ENCODE measurements at places on chromosomes 16 and 17.

DNA sequence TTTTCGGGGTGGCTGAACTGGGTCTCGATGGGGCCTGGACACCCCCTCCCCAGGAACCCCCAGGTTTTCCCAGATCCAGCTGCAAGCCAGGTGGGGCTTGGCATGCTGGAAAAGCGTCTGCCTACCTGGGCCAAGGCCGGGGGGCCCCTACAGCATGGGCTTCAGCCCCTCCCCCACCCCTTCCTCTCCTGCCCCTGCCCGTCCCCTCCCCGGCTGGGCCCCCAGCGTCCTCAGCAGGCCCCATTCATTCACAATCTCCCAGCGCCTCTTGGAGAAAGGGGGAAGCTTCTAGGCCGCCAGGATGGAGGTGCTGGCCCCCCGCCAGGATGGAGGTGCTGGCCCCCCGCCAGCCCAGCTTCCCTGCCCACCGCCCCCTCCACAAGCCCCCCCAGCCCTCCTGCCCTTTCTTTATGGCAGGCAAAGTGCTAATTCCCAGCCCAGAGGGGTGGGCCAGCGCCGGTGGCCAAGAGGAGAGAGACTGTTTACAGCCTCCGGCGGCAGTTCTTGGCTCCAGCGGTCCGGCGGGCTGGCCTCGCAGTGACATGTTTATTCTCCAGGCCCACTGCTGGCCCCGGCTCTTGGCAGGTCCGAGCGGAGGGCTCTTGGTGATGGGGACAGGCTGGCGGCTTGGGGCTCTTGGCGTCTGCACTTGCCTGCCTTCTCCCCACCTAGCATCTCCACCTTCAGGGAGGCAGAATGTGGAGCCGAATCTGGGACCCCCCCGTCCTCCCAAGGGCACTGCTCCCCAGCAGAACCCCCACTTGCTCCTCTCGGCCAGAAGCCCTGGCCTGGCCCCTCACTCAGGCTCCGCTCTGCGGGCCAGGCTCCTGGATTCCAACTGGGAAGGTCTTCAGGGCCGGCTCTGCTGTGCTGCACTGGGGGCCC, 94.4 kb upstream of the CIBAR2 start:
- DNase-seq = no peak

- no peak for DNase-seq
These were observed 150.6 kb downstream of the RPTOR start for GRCh38 chr17:80694992-80695912.

GRCh38 chr17:56213031-56213430, 59.8 kb downstream of the ANKFN1 start:
- no peak for DNase-seq

GRCh38 chr16:64968539-64968938, 153.3 kb downstream of the CDH11 start:
- DNase-seq = no peak

- DNase-seq = no peak
These were observed 15.4 kb downstream of the ARL2BP start for GRCh38 chr16:57260294-57260929.

GRCh38 chr16:46658925-46659324, 30.1 kb downstream of the VPS35 start:
- no peak for DNase-seq

- no peak for DNase-seq
These were observed 12.6 kb downstream of the CA7 start for GRCh38 chr16:66856801-66857200.

DNA sequence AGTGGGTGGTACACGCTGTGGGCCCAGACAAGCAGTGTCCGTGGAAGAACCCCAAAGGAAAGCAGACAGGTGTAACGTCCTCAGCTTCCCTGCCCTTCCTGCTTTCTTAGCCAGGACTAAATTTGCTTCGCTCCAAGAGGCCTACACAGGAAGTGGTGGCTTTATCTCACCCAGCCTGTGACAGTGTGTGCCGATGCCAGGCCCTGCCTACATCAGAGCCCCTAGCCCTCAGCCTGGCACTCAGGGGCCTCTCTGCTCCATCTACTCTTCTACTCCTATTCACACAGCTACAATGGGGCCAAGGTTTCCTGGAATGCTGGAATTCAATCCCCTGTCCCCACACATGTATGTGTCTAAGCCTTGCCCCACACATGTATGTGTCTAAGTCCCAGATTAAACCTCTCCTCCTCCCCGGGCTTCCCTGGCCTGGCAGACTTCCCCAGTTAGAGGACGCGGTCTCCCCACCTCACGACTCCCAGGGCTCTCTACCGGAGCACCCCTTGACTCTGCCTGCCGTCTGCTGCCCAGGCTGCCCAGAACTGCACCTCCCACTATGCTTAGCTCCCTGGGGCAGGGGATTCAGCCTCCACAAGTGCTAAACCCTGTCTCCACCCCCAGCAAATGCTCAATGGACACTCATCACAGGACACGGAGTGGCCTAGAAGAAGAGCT, 8.2 kb downstream of the PGAP3 start:
- no peak for DNase-seq

DNA sequence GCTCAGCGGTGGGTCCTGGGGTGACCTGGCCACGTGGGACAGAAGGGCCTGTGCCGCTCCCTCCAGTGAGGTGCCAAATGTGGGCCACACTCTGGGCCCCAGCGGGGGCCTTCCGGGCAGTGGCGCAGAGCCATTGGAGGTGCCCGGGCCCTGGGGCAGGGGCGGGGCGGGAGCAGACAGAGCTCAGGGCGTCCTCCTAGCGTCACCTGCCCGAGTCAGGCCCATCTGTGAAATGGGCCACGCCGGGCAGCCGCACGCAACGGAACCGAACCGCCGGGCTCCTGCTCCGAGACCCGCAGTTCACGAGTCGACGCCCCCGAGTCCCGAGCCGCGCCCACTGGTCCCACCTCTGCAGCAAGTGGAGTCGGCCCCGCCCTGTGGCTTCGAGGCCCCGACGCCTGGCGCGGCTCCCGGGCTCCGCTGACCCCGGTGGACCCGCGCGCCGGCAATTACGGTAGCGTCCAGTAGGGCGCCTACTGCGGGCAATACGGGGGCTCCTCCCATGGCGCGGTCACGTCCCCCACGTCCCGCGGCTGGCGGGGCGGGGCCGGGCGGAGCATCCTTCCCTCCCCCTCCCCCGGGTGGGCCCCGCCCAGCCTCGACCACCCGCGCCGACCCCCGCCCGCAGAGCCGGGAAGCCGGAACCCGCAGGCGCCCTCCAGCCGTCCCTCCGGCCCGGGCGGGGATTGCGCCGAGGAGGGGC, 1.9 kb downstream of the SLC16A3 start:
- DNase-seq = no peak

GRCh38 chr16:82888591-82889001, 261.8 kb downstream of the CDH13 start:
- DNase-seq = no peak

DNA sequence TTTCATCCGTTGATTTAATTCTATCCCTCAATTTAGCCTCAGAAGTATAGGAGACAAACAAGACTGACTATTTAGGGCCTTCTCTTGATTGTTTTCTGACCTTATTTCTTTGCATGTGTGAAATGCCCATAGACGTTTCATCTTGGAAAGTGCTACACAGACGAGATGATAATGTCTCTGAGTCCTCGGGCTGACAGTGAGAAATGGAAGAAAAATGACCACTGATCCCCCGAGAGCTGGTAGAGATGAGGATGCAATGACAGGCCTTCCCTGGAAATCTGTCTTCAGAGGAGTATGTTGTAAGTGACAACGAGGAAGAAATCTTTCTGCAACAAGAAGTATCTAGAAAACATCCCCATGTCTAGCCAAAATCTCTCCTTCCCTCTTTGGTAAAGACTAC, 522.9 kb downstream of the HAPSTR1 start:
- no peak for DNase-seq

- DNase-seq = no peak
These were observed 215.1 kb downstream of the PRKCA start for GRCh38 chr17:66517336-66518009.
